Cerebellar nuclear complex (tissue), 1 donor: ENCODE measurements at places on chromosomes 4 and X.

GRCh38 chr4:58665649-58666048 lies 1555.5 kb upstream of the IGFBP7 start:
- DNase-seq, result no peak

GRCh38 chrX:97564496-97564895 lies 680.8 kb downstream of the RPA4 start:
- no peak for DNase-seq

- DNase-seq, result no peak
These were observed 475.4 kb downstream of the NLGN4X start for GRCh38 chrX:5753291-5753690.

GRCh38 chr4:96227515-96227914 lies 387.6 kb downstream of the PDHA2 start:
- no peak for DNase-seq

DNA sequence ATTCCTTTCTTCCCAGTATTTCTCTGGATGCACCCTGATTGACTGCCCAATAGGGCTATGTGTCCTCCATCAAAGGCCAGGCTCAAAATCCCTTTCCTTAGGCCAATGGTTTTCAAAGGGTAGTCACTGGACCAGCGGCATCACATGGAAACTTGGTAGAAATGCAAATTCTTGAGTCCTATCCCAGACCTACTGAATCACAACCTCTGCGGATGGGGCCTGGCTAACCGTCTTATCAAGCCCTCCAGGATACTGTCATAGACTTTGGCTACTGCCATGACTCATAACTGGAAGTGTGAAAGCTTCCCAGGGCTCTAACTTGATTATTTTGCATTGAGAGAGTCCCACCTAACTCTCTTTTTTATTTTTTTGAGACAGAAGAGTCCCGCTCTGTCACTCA lies 71.9 kb upstream of the TFDP3 start:
- DNase-seq, result no peak

GRCh38 chr4:24743206-24743605 lies 52.2 kb upstream of the SOD3 start:
- DNase-seq, result no peak

DNA sequence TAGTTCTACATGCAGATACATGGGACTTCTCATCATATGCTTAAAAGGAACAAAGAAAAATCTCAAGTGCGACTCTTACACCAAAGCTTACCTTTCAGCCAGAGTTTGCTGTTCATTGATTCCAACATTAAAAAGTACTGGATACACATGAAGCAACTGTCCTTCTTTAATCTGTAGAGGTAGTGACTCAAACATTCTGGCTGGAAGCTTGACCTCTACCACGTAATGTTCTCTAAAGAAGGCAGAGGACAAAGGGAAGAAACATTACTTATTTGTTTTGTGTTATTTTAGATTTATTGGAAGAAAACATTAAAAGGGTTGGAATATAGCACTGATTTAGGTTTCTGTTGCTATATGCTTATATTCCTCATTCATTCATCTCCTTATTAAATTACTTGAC lies 476.1 kb downstream of the IL15 start:
- DNase-seq, result no peak

- DNase-seq, result no peak
These were observed 206.8 kb downstream of the TENM3 start for GRCh38 chr4:182449930-182450439.

DNA sequence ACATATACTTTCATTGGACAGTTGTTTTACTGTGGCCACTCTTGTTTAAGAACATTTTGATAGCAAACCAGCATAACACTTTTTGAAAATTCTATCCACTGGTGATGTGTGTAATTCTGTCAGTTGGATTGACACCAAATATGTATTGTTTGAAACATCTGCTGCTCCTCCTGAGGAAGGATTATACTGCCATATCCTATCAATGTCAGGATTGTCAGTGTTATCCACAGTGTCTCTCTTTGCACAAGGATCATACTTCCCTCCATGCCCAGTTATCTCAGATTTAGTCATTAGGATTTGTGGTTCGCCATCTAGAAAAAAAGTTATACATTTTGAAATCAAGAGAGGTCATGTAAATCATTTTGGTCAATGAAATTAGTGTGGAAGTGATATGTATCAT lies 1859.6 kb downstream of the C4orf33 start:
- DNase-seq, result no peak

DNA sequence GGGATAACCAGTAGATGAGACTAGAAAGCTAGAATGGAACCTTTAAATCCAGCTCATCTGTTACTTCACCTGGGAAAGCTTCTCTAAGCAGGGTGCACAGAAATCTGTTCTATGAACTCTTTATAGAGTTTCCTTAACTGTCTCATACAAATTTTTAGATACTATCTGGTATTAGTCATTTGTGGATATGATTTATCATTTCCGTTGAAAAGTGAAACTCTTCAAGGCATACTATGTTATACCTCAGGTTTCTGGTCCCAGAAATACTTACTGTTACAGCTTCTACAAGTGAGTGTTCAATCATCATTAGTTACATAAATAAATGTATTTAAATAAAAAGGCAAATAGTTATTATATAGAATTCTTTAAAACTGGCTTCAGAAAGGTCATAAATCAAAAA lies 298.3 kb upstream of the AGA start:
- no peak for DNase-seq

DNA sequence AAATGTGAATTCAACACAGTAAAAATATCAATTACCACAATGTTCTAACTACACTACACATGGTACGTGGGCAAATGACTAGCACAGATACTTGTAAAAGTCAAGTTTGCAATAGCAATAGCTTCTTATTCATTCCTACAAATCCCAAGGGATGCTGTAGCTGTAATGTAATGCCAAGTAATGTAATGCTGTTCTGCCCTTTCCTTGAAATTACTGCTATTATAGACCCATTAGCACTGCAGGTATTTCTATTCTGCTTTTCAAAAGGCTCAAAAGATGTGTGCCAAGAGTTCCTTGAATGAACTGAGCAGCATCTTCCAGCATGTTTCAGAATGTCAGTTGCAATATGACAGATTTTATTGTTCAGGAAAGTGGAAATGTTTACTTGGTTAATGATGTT lies 129.9 kb upstream of the BANK1 start:
- no peak for DNase-seq

DNA sequence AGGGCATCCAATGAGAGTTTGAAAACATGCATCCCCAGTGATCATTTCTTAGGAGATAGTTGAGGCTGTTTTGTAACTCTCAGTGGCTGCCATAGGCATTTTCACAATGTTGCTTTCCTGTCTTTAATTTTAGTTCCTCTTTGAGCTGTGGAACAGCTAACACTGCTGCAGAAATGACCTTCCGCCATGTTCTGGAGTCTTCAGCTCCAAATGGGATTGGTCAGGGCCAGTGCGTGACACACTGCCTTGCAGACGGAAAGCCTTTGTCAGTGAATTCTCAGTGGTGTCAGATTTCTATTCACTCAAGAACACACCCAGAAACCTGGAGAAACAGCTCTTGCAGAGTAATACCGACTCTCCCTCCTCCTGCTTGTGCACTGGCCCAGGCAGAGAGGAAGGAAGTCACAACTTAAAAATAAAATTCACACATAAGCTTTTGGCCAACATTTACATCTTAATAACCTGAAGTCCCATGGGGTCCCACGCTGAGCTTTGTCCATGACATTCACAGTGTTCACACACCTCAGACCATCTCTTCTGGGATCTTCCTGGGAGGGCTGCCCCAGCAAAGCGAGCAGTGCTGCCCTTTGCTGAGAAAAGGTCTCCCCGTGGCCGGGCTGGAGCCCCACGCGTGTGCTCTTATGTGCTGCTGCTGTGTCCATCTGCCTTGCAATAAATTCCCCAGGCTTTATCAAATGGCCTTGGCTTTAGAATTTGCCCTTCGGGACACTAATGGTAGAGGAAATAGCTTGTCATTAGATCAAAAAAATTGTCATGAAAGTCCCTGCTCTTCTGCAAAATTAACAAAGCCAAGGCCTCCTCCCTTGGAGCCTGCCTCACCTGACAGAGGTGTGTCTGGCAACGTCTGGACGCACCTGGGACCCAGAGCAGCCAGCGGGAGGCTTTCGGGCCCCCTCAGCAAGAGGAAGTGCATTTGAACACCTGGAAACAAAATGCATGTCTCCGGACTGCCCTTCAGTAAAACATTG lies 126.8 kb downstream of the IRF2 start:
- no peak for DNase-seq

- no peak for DNase-seq
These were observed 203.3 kb downstream of the NR3C2 start for GRCh38 chr4:148238811-148239493.

DNA sequence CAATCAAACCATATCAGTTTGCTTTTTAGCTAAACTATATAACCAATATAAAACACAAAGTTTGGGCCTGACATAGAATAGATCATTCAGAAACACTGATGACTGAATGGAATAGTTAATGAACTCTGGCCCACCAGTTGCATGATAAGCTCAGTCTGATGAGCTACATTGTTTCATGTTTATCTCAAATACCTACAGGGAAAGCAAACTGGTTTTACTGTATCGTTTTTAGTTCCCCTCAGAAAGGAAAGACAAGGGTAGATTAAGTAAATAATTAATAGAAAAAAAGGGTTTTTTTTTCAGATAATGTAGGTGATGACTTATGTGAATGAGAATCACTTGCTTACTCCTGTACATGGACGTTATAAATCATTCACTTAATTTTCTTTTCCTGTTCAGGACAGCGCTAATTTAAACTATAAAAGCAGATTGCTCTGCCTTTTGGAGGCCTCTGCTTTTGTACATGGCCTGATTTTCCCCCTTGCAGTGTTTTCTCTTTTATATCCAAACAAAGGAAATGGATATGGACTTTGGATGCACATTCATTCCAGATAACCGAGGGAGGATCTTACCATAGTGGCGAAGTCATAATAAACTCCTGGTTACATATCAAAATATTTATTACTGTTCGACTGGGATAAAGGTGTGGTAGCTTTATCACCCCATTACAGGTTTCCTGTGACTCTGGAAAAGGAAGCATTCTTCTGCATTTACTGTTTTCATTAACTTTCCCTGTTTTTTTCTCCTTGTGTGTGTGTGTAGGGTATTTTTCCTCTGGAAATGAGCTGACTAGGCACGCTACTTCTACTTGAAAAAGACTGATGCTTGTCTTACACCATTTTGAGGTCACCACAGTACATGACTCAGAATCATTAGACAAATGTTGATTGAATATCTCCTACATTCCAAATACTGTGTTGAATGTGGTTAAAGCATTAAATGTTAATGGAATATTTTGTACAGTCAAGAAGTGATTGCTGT lies 373.1 kb upstream of the HS3ST1 start:
- no peak for DNase-seq

GRCh38 chr4:161530710-161531109 lies 633.1 kb downstream of the FSTL5 start:
- DNase-seq, result no peak

DNA sequence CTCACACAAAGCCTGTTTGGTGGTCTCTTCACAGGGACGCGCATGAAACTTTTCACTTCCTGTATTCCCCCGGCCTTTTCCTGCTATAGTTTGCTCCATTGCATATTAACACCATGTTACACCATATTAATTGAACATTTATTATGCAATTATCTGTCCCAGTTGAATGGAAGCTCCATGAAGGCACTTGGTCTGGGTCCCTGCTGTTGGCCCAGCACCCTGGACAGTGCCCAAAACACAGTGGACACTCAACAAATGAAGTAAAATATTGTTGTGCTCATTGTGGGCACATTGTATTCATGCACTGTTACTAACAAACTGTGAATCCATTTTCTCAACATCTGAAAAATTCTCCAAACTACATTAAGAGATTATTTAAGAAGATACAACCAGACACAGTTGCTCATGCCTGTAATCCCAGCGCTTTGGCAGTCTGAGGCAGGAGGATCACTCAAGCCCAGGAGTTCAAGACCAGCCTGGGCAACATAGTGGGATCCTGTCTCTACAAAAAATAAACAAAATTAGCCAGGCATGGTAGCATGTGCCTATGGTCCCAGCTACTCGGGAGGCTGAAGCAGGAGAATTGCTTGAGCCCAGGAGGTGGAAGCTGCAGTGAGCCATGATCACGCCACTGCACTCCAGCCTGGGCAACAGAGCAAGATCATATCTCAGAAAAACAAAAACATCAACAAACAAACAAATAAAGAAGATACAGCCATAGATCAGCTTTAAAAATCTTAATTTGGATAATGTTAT lies 292.7 kb upstream of the TENM3 start:
- no peak for DNase-seq

GRCh38 chrX:21723084-21723483 lies 34.8 kb downstream of the SMPX start:
- no peak for DNase-seq

DNA sequence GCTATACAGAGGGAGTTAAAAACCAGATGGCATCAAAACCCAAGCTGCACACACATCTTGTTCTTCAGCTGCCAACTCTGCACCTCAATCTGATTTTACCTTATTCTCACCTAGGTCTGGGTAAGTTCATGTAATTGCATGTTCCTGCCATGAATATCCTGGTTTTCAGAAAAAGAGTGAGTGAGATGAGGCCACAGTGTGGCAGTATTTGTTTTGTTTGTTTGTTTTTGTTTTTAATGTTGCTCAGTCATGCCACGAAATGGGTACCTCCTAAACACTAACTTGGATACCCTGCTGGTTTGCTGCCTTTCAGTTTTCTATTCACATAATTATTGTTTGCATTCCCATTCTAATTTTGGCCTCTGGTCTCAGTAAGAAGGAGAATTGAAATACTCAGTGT lies 22.5 kb downstream of the TMEM164 start:
- no peak for DNase-seq

DNA sequence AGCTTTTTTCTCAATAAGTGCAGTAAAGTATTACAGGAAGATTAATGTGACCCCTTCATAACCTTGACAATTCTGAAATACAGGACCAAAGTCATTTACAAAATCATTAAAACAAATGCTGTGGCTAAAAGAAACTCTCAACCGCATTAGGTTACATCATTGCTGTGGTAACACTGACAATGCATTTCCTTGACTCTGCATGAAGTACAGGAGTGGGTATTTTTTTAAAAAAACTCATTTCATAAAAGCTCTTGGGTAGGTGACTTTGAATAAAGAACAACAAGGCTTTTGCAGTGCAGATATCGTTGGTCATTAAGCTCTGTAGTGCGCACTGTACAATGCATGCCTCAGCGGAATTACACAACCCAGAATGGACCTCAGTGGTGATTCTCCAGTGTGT lies 23.4 kb upstream of the XK start:
- DNase-seq, result no peak

DNA sequence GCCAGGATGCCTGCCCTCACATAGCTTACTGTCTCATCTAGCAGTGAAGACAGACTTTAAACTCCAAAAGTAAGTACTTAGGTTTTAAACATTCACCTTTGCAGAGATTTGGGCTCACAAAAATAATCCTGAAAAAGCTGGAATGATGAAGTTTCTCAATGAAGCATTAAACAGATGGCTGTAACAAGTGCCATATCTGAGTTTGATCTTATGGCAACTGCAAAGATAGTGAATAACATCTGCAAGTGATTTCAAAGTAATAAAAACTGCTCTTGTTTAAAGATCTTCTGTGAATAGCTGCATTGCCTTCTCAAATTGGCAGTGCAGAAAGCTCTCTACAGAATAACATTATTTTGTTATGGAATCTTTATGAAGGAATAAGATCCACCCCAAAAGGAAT lies 271.2 kb upstream of the SMIM31 start:
- no peak for DNase-seq
